Activated CD4-positive, alpha-beta T cell treated with anti-CD3 and anti-CD28 coated beads, Interleukin-2, Interleukin-4, amounts not matched to agents 100 ng/mL and 50 ng/mL, durations not matched to agents 16 hours and 8 hours (primary cell): ENCODE measurements at places on chromosomes 4 and X.

GRCh38 chr4:45324455-45325417, 598.4 kb upstream of the GNPDA2 start:
- no peak for DNase-seq

DNA sequence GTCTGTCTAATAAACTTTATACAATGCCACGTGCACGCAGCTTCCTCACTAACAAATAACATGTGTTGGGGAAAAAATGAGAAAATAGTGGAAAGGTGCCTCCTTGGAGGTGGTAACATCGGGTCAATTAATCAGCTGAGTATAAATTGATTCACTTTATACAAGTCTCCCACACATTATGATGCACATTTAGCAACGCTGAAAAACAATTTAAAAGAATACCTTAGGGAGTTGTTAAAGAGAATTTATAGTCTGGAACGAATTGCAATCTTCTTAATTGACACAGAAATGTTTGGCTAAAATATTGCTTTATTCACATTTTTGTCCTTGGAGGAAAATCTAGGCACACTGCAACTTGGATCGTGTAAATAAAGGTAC, 84.2 kb downstream of the HPRT1 start:
- no peak for DNase-seq

GRCh38 chrX:24426340-24426913, 38.7 kb upstream of the PDK3 start:
- DNase-seq, result peak; percentile 9

- DNase-seq, result no peak
These were observed at the start of gene RHOXF1 for GRCh38 chrX:120115438-120115963. Gene RHOXF1 (minus strand): TSS chrX:120115913. CDS start chrX:120115862, 51 bp downstream.

DNA sequence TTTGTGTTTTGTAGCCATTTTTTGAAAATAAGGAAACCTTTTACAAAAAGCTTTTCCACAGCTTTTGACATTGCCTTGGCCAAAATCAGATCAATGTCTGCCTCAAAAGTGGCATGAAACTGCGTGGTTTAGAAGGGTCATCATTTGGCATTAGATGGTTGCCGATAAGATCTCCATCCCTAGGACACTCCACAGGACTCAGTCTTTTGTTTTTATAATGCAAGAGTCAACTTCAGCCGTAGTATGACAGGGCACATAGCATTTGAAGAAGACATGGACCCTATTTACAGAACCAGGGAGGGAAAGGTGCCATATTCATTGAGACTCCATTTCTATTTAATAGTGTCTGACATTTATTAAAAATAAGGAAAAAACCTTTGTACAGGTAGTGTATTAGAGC, 1.3 kb downstream of the RTL8A start:
- no peak for DNase-seq

- DNase-seq, result no peak
These were observed 238.3 kb downstream of the DCLK2 start for GRCh38 chr4:150316332-150317205.

DNA sequence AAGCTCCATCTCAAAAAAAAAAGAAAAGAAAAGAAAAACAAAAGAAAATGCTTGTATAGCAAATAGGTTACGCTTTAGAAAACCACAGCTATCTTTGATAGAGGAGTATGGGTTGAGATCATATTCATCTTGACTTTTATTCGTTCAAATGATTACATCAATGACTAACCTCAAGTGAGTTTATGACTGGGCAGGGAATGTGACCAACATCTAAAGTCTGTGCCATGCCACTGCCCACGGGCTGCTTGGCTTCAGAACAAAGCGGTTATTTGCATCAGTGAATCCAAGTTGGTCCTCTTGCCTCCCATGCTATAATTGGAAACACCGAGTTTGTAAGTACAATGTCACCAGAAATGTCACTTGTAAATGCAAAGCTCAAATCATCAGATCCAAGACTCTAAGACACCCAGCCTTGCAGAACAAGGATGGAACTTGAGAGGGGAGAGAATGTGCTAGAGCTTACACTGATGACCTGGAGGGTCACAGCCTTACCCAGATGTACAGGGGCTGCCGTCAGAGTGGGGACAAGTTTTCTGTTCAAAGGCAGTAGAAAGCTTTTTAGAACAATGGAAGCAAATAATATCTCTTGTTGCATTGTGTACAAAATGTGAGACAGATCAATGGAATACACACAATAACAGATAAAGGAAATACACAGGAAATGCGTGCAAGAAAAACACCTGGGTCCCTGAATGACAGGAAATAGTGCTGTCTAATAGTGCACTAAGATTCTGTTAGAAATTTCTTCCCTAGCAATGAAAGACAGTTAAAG, 8.4 kb upstream of the OPN1LW start:
- peak; percentile 18 for DNase-seq

DNA sequence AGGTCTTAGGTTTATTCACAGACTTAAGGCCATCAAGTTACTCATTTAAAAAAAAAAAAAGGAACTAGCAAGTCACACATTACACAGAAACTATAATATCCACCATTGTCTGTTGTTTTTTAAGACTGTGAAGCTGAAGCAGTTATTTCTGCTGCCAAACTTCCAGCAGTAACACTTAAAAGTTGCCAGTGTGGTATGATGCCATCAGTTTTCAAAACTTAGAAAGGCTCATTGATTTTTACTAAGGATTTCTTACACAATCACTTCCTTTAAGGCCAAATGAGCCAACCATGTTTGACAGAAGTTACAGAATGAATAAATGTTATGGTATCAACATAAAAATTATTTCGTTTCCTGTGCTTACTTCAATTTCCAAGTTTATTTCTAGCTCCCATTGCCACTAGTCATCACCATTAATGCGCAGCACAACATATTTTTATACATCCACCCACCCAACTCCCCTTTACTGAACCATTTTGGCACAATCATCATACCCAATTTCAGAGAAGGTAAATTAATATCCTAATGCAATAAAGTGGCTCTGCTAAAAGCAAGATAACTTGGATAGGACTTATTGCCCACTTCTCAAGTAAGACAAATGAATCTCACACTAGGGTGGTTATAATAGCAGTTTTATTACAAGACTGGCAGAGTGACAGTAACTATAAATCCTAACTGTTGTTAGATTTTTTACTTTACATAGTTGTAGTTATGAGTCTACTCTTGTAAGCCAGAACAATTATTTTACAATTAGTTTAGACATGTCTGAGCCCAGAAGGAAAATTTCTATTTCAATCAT, 13.1 kb downstream of the PDGFC start:
- DNase-seq, result no peak
